ENCODE measurements at places on chromosomes 12 and 14.

GRCh38 chr14:94886931-94887330 lies 117.0 kb upstream of the GSC start:
- DNase-seq: no peak

- no peak for DNase-seq
These were observed 23.2 kb upstream of the PSMA6 start for GRCh38 chr14:35268946-35269345.

GRCh38 chr12:47984331-47984801 lies 19.9 kb downstream of the COL2A1 start:
- DNase-seq: no peak

DNA sequence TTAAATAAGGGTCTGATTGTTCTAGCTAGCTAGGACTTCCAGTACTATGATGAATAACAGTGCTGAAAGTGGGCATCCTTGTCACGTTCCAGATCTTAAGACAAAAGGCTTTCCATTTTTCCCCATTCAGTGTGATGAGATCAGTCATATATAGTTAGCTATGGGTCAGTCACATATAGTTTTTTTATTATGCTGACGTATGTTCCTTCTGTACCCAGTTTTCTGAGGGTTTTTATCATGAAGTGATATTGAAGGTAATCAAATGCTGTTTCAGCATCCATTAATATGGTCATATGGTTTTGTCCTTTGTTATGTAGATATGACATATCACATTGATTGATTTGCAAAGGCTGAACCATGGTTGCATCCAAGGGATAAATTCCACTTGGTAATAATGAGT lies 800.1 kb upstream of the FBXO33 start:
- DNase-seq: no peak

DNA sequence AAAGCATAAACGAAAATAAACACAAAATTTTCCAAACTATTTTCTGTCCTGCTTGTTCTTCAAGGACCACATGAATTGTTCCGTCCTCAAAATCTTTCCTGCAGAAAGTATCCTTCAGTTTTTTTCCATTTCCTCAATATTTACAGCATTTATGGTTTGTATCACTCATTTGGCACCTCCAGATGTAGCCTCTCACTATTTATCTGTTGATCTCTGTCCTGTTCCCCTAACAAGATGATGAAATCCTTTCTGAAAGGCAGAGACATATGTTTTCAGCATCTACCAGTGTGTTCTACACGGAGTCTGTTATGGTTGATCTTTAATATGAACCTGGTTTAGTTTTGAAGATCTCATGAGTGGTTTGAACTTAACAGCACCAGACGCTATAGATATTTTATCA lies 490.2 kb downstream of the NELL2 start:
- DNase-seq: no peak

- DNase-seq: no peak
These were observed 44.5 kb downstream of the FOXA1 start for GRCh38 chr14:37550511-37550910.

- DNase-seq: no peak
These were observed 62.4 kb downstream of the PLEKHG3 start for GRCh38 chr14:64766430-64767151.

GRCh38 chr14:95218006-95218405 lies 60.7 kb upstream of the DICER1 start:
- DNase-seq: no peak

- no peak for DNase-seq
These were observed 57.5 kb downstream of the PLEKHA5 start for GRCh38 chr12:19186722-19187661.

DNA sequence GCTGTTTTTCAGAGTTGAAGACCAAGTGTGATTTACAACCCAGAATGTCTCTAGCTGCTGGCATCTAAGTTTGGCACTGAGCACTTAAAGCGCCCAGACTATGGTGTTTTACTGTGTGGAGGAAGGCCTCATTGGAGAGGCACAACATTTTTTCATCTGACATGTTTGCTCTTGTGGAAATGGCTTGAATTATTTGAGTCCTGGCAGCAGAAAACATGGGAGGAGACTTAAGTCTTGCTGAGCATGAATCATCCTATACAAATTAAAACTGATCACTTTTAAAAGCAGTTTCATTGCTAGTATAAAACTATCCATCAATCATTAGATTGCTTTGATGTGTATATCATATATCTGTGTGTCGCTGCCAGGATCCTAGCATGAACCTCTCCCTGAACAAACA lies 85.9 kb upstream of the REP15 start:
- DNase-seq: no peak

DNA sequence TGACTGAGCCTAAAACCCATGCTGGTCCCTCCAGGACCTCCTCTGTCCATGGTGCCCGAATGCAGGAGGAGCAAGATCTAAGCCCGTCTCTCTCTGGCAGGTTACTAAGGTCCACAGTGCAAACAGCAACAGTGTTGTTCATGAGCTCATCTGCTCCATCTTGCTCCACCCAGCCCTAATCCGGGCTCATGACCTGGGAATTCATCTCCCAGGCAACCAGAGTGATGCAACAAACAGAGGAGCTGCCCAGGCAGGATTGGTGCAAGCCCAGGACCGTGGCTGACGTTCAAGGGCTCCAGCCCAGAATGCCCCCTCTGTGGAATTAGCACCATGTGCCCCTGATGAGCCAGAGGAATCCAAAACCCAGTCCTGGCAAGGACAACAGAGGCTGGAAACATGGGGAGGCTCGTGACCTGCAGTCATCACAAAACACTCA lies 29.9 kb downstream of the HSPB8 start:
- DNase-seq: no peak

- no peak for DNase-seq
These were observed 69.0 kb downstream of the PPM1H start for GRCh38 chr12:62865937-62866336.

GRCh38 chr12:5777451-5777850 lies 167.6 kb downstream of the ANO2 start:
- DNase-seq: no peak

GRCh38 chr12:54082397-54082892 lies 28.8 kb downstream of the HOXC4 start:
- DNase-seq: no peak

DNA sequence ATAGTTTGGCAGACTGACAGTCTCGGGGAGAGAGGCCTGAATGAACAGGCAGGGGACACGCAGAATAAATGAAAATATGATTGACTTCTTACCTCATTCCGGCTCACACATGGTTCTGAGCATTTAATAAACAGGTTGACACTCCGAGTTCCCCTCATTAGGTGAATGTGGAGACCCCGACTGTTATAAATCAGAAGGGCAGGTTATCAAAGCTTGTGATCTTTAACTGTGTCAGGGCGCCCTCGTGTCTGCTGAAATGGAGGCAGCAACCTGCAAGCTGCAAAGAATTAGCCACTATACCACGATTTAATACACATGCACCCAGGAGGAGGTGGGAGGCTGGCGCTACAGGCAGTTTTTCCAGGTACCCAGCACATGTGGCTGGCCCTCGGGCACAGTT lies 627.5 kb downstream of the MED13L start:
- DNase-seq: no peak

GRCh38 chr12:57464569-57464968 lies 5.0 kb downstream of the GLI1 start:
- no peak for DNase-seq

DNA sequence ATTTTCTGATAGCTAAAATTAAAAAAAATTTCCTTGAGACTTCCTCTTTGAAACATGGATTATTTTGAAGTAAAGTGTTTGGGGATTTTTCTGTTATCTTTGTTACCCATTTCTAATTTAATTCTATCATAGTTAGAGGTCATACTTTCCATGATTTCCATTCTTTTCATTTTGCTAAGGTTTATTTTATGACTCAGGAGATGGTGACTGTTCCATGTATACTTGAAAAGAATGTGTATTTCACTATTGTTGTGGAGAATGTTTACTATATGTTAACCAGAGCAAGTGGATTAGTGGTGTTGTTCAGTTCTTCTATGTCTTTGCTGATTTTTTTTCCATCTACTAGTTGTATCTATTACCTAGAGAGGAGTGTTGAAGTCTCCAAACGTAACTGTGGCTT lies 250.5 kb upstream of the PELI2 start:
- no peak for DNase-seq

- no peak for DNase-seq
These were observed 16.1 kb downstream of the VRTN start for GRCh38 chr14:74364271-74364880.

- DNase-seq: no peak
These were observed 451.2 kb upstream of the DCN start for GRCh38 chr12:91633734-91634357.

DNA sequence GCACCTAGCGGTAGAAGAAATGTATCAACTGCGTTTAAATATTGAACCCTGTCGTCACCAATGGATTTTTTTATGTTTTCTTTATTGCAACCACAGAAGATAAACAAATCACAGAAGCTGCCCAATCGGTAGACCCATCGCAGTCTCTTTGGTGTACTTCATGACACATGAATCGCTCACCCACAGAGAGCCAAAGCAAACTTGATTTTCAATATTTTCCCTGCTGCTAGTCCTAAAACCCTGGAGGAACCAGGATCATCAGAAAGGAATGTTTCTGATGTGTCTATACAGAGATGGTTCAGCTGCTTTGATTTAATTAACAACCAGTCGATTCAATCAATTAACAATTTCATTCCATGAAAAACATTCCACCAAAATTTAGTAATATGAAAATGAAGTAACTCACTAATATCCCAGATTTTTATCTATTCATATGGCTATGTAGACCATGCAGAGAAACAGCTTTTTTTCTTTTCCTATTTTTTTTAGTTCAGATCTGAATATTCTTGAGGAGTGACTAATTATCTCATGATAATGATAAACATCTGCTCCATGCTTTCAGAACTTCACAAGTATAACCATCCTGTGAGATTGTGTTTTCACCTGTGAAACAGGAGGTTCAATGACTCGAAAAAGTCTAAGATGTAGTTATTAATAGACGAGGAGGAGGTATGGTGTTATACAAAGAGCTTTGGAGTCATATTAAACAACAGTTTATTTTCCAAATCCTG lies 46.1 kb downstream of the DIO2 start:
- no peak for DNase-seq

- DNase-seq: no peak
These were observed 65.1 kb upstream of the GPHB5 start for GRCh38 chr14:63383776-63384367.

- no peak for DNase-seq
These were observed 48.1 kb downstream of the DAD1 start for GRCh38 chr14:22540811-22541360.

DNA sequence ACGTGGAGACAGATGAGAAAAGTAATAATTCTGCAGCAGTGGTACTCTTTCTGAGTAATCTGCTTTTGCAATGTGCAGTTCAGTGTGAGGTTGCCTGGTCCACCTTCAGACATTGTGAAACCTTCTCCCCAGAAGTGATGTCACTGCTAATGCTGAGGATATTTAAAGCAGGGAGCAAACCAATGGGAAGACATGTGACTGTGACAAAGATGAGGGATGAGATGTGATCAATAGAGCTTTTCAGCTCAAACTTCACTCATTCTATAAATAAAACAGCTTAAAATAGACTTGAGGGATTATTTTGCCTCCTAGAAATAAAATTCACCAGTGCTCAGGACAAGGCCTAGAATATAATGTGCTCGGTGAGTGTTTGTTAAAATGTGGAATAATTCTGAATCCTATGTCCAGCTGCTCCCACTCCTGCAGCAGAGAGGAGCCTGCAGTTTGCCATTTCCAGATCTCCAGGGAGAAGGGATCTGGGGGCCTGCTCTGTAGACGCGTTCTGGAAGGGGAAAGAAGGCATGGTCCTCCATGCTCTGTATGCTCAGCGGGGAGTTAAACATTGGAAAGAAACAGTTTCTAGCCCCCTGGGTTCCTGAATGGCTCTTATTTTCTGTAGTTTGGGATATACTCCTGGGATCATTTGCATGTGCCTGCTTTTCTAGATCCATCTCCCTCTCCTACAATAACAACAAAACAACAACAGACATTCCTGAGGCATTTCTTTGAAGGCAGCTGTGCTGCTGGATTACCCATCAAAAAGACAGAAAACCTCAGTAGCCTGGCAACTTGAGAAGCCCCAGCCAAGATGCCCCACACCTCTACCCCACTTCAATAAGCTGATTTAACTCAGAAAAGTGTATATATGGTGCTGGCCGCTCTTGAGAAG lies 8.9 kb downstream of the SLC7A8 start:
- DNase-seq: no peak

- no peak for DNase-seq
These were observed 12.5 kb downstream of the PRDM4 start for GRCh38 chr12:107748472-107748871.

DNA sequence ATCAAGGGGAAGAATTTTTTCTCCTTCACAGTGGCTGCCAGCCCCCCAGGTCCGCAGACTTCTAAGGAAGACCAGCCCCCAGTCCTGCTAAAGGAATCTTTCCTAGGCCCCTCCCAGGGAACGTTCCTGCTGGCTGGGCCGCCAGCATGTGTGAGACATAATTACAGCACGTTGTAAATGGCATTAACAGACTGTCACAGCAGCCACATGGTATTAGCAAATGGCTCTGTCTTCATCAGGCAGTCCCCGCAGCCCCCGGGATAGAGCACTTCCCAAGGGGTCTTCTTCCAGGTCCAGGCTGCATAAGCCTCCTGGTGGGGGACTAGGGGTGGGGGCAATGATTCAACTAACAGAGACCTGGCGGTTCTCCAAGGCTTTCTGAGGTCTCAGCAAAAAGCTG lies 34.9 kb upstream of the FAM222A start:
- DNase-seq: no peak

DNA sequence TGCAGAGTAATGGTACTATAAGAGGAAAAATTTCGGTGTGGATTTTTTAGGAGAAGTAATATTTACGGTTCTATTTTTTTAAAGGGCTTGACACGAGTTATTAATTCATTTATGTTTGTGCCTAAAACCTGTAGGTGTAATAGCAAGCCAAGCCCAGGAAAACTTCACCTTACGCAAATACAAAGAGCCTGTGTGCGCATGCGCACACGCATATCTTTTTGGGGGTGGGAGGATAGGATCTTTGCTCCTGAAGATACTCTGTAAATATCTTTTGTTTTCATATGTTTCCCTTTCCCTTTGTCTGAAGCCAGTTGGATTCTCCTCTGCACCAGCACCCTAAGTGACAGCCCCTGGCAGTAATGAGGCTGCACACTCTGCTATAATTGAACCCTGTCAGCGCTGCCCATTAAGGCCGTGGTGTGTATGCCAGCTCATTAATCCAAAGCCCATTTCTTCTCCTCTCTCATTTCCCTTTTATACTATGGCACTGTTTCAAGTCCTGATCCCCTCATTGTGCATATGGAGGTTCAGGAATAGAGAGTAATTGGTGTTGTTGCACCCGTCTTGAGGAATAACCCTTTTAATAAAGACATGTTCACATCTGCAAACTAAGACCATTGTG lies 327.2 kb upstream of the E2F7 start:
- no peak for DNase-seq

- DNase-seq: no peak
These were observed 48.5 kb downstream of the BBS10 start for GRCh38 chr12:76299536-76300296.

- DNase-seq: no peak
These were observed 86.0 kb upstream of the ATF1 start for GRCh38 chr12:50677858-50678257.

DNA sequence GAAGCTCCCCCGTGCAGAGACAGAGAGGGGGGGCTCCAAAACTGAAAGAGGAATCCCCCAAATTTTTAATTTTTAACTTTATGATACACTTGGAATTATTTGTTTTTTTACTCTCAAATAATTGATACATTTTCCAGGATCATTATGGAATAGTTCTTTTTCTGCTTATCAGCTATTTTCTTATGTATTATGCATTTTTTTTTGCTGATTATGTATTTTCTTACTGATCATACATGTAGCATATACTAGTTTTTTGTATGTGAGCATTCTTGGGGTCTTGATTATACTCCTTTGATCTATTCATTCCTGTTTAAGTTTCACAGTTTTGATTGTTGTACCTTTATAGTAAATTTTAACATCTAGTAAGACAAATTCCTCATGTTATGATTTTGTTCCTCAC lies 55.5 kb upstream of the LDHB start:
- no peak for DNase-seq
